ENCODE measurements at places on chromosomes 6 and 20.

DNA sequence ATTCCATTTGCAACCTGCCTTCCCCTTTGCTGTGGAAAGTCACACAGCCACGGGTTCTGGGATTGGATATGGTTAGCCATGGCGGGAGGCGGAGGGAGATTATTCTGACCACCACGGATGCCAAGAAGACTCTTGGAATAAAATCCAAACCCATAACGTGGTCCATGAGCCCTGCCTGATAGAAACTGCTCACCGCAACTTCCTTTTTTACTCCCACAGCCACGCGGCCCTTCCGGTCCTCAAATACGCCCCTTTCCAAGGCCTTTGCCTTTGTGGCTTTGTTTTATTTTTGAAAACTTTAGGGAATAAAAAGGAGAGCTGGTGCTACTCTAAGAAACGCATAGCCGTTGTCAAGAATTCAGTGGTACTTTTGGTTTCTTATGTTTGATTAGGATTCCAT is 602.5 kb upstream of the CDH4 start:
- DNase-seq = no peak

DNA sequence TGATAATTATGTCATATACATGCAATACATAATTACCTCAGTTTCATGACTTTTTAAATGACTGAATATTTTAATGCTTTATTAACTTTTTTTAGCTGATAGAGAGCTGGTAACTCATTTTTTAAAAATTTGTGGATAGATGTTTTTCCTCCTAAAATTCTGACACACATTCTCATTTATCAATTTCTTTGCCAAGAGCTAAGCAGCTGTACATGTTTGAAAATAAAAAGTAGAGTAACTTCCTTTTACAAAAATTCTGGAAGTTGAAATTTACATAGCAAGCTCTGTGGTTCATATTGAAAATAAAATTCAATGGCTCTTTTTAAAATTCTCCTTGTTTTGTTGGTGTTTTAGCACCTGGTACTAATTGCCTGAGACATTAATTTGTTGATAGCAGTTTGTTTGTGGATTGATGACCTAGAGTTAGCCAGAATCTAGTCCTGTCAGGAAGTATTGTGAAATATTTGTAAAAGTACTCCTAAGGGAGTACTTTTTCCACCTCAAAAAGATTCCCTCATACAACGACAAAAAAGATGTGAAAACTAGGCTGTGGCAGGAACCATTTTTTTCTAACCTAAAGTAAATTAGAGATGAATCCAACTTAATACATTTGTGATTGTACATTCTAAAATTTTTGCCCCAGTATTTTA is 621.8 kb downstream of the BCKDHB start:
- no peak for DNase-seq

- no peak for DNase-seq
Measured at GRCh38 chr20:47058236-47058635, 163.6 kb downstream of the EYA2 start.

DNA sequence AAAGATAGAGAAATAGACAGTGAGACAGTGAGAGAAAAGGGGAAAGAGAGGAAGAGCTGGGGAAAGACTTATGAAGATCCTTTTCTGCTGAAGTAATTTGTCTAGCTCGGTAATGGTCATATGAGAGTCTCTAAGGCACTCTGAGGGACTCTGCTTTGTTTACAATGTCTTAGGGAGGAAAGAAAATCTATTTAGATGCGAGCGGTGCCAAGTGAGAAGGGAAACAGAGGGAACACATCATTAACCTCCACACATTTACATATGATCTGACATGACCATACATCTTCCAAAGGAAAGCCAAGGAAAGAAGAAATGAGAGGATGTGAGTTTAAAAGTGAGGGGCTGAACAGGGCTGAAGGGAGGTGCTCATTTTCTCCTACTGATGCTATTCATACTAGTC is 862.3 kb upstream of the CITED2 start:
- DNase-seq = no peak

GRCh38 chr6:142855893-142856623 is 88.9 kb downstream of the HIVEP2 start:
- DNase-seq = no peak

DNA sequence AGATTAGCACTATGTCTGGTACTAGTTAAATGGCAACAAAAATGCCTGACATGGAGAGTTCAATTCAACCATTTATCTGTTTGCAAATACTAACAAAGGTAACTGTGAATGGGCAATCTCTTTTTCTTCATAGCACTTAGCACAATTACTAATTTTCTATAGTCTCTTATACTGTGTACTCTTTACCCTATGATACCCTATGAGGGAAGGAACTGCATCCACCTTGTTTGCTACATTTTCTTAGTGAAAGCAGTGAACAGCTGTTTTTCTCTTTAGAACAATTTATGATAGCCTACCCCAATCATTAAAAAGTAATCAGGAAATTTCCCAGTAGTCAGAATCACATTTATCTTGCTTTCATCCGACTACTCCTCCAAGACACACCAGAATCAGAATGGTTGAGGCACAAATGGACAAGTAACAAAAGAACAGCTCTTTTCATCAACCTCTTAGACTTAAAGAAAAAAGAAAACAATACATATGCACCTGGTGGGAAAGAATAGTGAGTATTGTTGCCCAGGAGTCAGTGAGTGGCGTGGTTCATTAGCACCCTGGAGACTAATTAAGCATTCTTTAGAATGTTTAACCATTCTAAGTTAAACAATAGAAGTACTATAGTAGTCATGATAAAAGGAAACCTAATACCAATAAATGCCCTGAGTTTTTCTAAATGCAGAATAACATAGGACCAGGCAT is 16.7 kb downstream of the ZNF292 start:
- DNase-seq = no peak

GRCh38 chr20:6908673-6909072 is 141.2 kb downstream of the BMP2 start:
- DNase-seq = no peak

GRCh38 chr6:43497689-43498088 is 12.5 kb downstream of the LRRC73 start:
- no peak for DNase-seq

GRCh38 chr20:62822788-62823651 is 6.2 kb downstream of the COL9A3 start:
- no peak for DNase-seq

DNA sequence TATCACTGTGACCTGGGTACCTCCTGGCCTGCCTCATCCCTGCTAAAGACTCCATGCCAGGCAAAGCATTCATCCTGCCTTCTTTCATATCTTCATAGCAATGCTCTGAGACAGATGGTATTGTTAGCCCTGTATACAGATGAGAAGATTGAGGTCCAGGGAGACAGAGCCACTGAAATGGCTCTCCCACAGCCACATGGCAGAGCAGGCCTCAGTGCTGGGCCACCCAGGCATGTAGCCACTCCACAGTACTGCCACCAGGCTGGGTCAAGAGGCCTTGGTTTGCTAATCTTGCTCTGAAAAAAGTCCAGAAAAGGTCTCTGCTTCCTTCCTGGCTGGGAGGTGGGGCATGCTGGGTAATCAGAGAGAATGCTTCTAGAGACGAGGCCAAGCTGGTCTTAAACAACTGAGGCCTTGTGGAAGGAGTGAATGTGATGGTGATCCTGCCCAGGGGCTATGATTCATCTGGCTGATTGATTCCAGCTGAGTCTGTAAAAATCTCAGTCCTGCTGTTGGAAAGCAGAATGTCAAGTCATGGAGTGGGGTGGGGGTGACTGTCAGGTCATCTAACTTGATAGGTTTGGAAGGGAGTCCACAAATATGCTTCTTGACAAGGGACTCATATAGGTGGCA is 29.8 kb downstream of the HM13 start:
- DNase-seq = no peak

DNA sequence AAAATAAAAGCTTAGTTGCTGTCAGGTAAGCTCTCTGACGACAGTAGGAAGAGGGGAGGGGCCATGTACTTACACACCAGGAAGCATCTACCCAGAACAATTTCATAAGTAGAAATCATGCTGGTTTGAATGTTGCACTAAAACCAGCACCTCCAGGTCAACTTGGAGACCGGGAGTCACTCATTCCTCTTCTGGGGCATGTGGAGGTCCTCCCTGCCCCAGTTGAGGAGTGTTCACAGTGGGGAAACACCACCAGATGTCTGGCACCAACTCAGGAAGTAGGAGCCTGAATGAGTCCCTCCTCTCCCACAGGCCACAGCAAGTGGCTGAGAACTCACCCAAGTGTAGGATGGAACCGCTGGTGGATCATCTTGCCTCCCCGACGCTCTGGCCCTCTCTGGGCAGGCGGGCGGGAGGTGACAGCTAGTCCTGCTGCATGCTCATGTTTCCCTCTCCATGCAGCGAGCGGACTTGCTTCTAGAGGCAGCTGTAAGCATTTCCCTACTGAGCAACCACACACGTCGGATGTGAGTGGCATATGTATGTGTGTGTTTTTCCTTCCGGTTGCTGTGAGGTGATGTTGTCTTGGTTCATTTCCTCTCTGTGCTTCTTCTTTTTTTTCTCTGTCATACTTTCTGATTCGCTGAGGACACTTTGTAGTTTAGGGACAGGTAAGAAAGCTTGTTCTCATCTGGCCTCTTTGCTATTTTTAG is 149.5 kb upstream of the NEDD9 start:
- peak; percentile 69 for DNase-seq

GRCh38 chr6:17820055-17820454 is 113.3 kb upstream of the NUP153 start:
- DNase-seq = no peak

- DNase-seq = no peak
Measured at GRCh38 chr20:28562510-28562898, 2695.0 kb upstream of the DEFB115 start.

GRCh38 chr6:1708820-1709219 is 99.1 kb downstream of the FOXC1 start:
- no peak for DNase-seq

DNA sequence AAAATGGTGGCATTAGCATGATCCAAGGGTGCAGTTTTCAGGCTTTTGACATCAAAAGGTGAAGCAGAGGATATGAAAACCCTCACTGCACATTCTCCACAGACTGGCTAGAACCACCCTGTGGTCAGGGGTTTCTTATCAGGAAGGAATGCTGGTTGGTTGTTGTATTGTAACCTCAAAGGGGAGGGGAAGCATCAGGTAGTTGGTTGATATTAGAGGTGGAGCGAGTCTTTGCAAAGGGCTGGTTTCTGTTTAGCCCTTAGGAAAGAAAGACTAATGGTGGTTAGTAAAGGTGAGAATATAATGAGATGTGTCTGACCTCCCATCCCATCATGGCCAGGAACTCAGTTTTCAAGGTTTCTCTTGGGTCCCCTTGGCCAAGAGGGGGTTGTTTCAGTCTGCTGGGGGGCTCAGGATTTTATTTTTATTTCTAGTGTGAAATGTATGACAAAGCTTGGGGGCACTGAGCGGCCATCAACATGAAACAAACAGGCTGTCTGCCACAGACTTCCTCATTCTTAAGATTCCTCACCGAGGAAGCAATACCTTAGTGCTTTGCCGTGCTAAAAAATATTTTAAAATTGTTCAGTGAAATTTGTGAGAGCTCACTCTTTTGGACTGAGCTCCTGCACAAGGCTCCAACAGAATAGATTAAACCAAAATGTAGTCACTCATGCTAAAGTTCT is 47.5 kb upstream of the PROKR2 start:
- DNase-seq = no peak

DNA sequence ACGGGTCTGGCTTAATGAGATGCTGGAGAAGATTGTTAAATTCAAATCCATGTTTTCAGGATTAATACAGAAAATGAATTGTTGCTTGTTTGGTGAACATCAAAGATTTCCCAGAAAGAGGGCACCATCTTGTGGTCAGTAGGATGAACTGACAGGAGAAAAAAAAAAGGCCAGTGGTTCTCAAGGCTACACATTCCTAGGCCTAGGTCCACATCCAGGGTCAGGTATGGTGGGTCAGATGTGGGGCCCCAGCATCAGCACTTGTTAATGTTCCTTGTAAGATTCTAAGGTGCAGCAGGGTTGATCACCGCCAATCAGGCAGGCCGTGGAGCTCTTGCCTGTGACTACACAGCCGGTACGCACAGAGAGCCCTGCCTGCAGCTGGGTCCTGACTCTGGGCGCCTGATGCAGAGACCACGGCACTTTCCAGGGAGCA is 34.0 kb upstream of the FOXO3 start:
- no peak for DNase-seq

DNA sequence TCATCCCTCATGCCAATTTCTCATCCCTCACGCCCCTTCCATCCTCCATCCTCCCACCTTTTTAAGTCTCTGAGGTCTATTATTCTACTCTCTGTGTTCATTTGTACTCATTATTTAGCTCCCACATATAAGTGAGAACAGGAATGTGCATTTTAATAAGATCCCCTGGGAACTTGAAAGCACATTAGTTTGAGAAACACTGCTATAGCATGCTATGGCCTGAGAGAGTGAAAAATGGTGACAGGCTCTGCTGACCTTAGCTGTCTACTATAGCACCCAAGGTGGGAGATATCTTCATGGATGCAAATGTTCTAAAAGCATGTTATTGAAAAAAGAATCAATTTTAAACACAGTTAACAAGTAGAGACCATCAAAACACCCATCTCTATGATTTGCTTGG is 712.0 kb downstream of the TFAP2A start:
- DNase-seq = no peak

- no peak for DNase-seq
Measured at GRCh38 chr6:157571269-157571668, 190.3 kb downstream of the ZDHHC14 start.

DNA sequence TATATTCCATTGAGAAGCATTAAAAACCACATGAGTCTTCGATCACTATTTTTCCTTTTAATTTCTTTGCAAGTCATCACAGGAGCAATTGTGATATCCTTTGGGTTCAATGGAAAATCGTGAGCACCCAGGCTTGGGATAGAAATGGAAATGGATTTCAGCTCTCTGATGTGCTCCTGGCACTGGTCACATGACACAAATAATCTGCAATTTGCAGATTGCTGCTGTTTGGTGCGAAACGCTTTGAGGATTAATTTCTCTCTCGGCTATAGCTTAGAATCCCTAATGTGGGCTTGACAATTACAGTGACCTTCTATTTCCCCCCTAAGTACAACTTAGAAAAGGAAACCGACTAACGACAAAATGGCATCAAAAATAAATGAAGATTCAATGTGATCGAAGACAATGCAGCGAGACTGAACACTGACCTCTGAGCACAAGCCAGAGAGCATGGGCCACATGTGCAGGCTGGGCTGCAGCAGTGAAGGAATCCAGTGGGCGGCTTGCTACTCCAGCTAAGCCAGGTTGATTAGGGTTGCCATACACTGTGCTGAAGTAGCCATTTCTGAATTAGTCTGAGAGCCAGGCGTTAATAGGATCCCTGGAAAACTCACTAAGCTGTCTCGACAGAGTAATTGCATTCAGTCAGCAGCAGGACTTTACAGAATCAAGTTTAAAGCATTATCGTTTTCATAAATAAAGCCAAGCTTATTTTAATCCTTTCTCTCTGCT is 301.8 kb upstream of the AGPAT4 start:
- DNase-seq = no peak

GRCh38 chr6:132819405-132820161 is 5.2 kb downstream of the RPS12 start:
- DNase-seq = no peak

- peak; percentile 25 for DNase-seq
Measured at GRCh38 chr6:32785781-32786533, 22.6 kb upstream of the HLA-DQB2 start.

- no peak for DNase-seq
Measured at GRCh38 chr6:123016431-123017103, 20.5 kb downstream of the CLVS2 start.

GRCh38 chr20:19944772-19945459 is 72.2 kb upstream of the NAA20 start:
- no peak for DNase-seq
